ENCODE measurements at places on chromosomes 4 and X.

GRCh38 chrX:14501327-14501726 lies 28.0 kb upstream of the GLRA2 start:
- no peak for DNase-seq

GRCh38 chrX:88886908-88887307 lies 139.9 kb downstream of the CPXCR1 start:
- no peak for DNase-seq

DNA sequence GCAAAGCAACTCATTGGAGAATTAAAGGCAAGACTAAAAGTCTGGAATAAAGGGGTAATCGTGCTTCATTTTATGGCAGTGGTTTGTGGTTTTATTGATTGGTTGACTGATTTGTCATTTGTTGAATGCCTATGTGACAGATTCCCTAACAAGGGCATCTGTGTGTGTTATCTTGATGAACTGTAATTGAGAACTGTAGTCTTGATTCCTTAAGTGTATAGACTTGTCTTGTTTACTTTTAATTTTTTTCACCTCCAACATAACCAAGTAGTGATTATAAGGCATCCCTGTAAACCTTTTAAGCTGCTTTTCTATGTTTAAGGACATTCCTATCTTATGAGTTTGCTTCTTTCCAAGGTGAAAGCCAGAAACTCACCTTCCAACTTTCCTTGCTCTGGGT lies 216.0 kb upstream of the TAPT1 start:
- no peak for DNase-seq

DNA sequence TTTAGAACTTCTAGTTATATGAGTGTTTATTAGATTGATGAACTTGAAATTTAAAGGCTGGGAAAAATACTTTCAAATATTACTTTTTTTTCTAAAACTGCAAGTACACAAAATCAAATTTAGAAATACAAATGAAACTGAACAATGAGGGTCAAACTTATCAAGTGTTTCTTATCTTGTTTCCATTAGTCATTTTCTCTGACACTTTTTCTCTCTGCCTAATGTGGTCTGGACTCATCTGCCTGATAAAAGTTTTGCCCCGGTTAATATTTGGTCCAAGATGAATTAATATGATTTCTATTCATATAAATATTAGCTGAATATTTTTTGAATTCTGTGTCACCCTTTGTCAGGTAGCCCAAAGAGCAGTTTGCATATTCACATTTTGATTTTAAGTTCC lies 8.7 kb upstream of the HPGDS start:
- no peak for DNase-seq

DNA sequence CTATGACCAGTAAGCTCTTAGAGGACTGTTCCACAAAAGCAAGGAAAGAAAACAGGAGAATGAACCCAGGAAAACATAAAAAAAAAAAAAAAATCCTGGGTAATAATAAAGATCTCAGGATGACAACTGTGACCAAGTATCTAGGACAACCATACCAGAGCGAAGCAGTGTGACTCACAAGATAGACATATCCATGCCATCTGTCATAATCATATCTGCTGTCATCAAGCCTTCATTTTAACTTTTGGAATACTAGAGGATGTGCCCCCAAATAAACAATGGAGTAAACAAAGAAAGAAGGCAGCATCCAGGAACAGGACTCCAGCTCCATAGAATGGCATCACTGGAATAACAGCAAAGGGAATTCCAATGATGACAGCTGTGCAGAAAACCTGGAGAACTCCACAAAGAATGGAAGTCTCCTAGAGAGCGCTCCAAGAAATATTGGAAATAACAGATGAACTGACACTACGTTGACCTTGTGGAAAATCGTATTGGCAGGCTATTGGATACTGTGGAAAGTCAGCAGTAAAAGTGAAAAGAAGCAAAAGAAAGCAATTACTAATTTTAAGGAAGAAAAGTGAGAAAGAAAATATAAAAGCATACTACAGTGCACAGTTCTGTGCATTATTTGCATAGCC lies 35.3 kb downstream of the HPGDS start:
- peak; percentile 14 for DNase-seq

DNA sequence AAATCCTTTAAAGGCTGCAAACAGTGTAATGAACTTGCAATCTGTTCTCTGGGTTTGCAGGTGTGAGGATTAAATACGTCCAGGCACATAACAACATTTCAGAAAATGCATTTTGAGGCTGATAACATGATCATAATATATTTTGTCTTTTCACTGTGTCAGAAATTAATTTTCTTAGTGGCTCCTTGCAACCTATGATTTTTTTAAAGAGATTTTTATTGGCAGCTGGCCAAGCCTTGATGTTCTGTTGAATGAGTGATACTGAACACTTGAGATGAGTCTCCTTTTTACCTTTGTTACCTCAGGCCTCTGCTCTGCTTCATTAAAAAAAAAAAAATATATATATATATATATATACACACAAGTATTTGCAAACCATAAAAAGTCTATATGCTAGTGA lies 68.2 kb upstream of the TENM3 start:
- no peak for DNase-seq

DNA sequence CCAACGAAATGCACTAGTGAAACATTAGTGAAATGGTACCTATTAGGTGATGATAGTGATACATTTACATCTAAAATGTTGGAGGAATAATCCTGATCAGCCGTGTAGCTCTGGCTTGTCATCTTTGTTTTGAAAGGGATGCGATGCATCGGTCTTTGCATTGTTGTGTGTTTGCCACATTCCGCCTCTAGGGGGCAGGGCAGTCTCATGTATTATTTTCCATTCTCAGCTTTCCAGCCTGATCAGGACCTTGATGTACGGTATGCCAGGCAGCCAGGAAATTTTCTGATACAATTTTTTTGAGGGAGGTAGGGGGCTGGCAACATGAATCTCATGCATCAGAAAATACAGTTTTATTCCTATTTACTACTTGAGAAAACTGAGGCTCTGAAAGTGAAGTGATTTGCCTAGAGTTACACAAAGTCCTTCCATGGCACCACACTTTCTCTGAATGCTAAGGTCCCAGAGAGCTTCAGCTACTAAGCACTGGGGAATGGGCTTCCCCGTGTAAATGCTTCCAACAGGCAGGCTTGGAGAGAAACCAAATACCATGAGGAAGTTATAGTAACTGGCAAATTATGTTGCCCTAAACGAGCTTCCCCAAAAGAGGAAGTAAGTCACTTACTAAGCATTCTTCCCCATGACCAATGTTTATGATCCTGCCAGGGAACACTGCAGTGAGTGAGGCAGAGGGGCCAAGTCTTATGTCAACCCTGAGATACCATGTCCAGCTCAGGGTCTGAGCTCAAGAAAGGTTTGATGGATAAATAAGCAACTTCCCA lies 31.8 kb upstream of the IQSEC2 start:
- DNase-seq, result peak; percentile 71

GRCh38 chr4:9976781-9977180 lies 44.5 kb downstream of the SLC2A9 start:
- DNase-seq, result no peak

DNA sequence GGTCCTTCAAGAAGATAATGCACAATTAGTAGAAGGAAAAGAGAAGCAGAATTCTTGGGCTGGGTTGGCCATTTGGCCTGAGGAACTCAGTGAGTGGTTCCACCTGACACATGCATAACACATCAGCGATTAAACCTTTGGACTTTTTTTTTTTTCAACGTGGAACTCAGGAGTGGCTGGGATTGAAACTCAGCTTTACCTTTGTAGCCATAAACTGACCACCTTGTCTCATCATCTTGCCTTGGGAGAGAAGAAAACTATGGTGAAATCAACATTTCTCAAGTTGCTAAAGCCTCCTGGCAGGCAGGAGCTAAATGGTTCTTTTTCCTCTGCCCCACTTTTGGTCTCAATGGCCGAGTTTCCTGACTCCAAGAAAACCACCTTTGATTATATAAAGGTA lies 16.3 kb downstream of the PTTG2 start:
- peak; percentile 34 for DNase-seq

DNA sequence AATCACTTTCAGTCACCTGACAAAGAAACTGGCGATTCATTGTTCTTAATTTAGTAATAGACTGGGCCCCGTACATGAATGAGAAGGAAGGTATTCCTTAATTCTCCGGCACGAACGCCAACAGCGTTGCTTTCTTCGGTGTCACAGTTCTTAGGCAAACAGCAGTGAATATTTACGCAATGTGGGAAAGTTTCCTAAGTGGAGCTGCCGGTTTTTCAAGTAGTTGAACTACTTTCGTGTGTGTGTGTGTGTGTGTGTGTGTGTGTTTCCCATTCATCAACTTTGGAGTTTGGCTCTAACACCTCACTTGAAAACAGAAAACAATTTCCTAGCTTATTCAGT lies 651 bp downstream of the NXT2 start:
- peak; percentile 72 for DNase-seq

DNA sequence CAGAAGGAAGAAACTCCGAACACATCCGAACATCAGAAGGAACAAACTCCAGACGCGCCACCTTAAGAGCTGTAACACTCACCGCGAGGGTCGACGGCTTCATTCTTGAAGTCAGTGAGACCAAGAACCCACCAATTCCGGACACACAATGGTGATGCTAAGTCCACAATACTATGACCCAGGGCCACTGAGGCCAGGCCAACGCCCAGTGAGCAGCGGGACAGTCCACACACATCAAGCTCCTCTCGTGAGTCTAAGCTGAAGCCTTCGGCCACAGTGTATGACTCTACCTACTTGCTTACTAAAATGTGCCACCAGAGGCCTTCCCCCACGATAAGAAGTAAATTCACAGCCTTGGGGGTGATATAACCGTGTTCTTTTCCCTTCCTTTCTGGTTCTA lies 10.2 kb upstream of the CDKN2AIP start:
- no peak for DNase-seq

DNA sequence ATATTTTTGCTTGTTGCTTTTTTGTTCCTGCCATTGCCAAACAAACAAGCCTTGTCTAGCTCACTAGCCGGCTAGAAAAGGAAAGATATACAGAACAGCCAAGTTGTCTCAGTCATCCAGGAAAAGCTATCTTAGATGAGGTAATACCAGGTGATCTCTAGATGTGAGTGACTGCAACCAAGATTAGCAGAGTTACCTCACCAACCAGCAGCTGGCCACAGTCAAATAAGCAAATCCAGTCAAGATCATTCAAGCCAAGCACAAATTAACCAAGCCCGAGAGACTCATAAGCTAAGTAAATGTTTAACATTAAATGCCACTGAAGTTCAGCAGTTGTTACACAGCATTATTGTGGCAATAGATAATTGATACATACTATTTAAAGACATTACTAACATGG lies 108.6 kb downstream of the CENPC start:
- no peak for DNase-seq

GRCh38 chr4:78596111-78596742 lies 44.7 kb downstream of the ANXA3 start:
- no peak for DNase-seq

GRCh38 chr4:159268607-159269006 lies 165.7 kb downstream of the RAPGEF2 start:
- DNase-seq, result peak; percentile 63

- DNase-seq, result no peak
These were observed 43.8 kb downstream of the FHL1 start for GRCh38 chrX:136191171-136191570.

Measured in GM23248 (cell line).